Stimulated activated CD8-positive, alpha-beta memory T cell treated with anti-CD3 and anti-CD28 coated beads, Interleukin-15, amount 100 ng/mL, for 48 hours (primary cell): ENCODE measurements at places on chromosomes 2 and 18.

- DNase-seq, result no peak
Observed at GRCh38 chr2:191295088-191295487, 49.9 kb downstream of the MYO1B start.

GRCh38 chr2:48587961-48588360 lies 29.7 kb upstream of the GTF2A1L start:
- DNase-seq, result no peak

GRCh38 chr18:50620319-50620718 lies 60.4 kb downstream of the MAPK4 start:
- no peak for DNase-seq

GRCh38 chr2:55609938-55610578 lies 7.4 kb downstream of the PPP4R3B start:
- DNase-seq, result no peak

DNA sequence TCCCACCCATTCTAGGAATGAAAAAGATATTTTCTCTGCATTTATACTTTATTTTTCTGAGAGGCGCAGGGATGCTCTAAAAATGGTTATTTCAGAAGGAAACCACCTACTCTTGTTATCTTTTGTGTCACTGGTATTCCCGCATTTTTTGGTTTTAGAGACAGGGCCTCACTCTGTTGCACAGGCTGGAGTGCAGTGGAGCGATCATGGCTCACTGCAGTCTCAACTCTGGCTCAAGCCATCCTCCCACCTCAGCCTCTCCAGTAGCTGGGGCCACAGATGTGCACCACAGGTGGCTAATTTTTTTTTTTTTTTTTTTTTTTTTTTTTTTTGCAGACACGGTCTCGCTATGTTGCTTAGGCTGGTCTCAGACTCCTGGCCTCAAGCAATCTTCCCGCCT lies 135.9 kb downstream of the NCK2 start:
- no peak for DNase-seq

DNA sequence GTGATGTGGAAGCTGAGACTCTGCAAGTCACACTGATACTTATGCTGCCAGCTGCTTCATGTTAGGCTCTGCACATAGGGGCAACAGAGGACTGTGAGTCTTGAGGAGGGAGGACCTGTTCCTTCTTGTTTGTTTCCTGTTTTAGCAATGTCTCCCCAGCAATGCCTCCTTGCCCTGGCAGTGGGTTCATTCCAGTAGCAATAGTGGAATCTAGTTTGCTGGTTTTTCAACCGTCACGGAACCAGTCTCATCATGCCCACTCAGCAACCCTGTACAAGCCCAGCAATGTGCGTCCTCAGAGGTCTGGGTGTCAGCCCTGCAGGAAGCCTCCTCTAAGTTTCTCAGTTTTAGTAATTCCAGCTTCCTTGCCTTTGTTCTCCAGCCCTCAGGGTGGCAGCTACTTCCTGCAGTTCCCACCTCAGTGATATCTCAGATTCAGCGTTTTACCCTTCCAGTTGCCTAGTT lies 20.5 kb upstream of the ITGB6 start:
- no peak for DNase-seq

DNA sequence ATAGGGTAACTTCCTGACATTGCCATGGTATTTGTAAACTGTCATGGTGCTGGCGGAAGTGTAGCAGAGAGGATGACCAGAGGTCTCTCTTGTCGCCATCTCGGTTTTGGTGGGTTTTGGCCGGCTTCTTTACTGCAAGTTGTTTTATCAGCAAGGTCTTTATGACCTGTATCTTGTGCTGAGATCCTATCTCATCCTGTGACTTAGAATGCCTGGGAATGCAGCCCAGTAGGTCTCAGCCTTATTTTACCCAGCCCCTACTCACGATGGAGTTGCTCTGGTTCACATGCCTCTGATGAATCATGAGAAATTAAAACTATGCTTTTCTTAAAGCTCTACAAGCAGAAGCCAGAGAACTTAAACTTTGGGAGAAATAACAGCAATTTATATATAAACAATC lies 12.7 kb upstream of the NFU1 start:
- no peak for DNase-seq

DNA sequence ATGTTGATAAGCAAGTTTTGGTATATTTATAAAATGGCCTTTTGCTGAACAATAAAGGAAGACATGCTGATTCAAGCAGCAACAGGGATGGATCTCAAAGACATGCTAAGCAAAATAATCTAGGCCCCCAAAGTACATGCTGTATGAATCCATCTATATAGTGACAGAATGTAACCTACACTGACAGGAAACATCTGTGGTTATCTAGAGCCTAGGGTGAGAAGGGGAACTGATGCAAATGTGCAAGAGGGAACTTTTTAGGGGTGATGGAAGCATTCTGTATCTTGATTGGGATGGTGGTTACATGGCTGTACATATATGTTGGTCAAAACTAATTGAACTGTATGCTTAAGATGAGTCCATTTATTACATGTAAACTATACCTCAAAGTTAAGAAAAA lies 24.2 kb downstream of the CNRIP1 start:
- no peak for DNase-seq

DNA sequence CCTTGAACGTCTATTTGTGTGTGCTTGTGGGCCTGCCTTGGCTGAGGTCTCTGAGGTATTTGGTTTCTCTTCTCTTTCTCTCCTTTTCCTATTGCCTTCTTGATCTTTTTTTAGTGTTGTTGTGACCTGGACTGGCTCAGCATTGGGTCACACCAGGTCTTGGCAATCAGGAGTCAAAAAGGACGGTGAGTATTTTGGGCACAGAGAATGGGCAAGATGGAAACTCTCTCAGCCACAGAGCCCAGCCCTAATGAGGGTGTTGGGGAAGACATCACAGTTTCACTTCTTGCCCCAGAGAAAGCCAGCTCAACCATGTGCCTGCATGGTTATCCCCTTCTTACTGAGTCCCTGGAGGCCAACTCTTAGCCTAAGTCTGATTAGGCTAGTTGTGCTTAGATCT lies 13.7 kb upstream of the INO80C start:
- no peak for DNase-seq

DNA sequence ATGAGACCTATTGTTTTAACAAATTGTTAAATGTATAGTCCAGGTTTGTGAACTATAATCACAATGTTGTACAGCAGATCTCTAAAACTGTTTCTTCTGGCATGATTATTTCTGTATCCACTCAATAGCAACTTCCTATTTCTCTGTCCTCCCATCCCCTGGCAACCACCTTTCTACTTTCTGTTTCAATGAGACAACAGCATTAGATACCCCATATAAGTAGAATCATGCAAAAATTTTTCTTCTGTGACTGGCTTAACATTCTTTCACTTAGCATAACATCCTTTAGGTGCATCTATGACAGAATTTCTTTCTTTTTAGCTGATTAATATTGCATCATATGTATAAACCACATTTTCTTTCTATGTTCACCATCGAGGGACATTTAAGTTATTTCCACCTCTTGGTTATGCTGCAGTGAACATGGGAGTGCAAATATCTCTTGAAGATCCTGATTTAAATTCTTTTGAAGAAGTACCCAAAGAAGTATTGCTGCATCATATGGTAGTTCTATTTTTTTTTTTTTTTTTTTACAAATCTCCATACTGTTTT lies 713.5 kb downstream of the LRP1B start:
- no peak for DNase-seq
